CD4-positive, alpha-beta T cell treated with Interleukin-4 for 4 hours (primary cell): ENCODE measurements at places on chromosomes 12 and 14.

GRCh38 chr14:95699412-95699811 is 13.2 kb downstream of the TCL1B start:
- DNase-seq: no peak

GRCh38 chr14:63686926-63687325 is 40.9 kb downstream of the SGPP1 start:
- DNase-seq: no peak

GRCh38 chr12:18998343-18999261 is 130.9 kb upstream of the PLEKHA5 start:
- no peak for DNase-seq

DNA sequence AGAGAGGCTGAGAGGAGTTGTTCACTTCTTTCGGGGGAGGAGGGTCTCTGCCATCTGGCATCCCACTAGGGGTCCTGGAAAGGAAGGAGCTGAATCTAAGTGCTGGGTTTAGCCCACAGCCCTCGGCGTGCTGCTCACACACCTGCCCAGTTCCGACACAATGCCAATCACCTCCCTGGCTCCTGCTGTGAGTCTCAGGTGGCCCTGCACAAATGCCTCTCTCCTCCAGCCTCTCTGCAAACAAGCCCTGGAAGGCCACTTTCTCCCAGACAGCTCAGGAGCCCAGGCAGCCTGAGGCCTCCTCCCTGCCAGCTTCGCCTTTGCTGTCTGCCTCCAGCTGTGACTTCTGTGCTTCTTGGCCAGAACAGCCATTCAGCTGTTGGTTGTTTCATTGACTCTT is 51.2 kb downstream of the SMIM41 start:
- no peak for DNase-seq

GRCh38 chr12:119678459-119678858 is 10.5 kb downstream of the PRKAB1 start:
- no peak for DNase-seq
